ENCODE measurements at places on chromosomes 2 and 18.

GRCh38 chr18:274313-274712 lies 6.5 kb upstream of the THOC1 start:
- no peaks in the 10 kb centered on the region for H3K36me3 ChIP-seq
- H3K27ac ChIP-seq = no peak overlapping the region
- H3K4me3 ChIP-seq = no peak overlapping the region
- H3K27me3 ChIP-seq = no peaks in the 10 kb centered on the region
- peaks cover 8% of the 10 kb centered on the region for H3K4me1 ChIP-seq

GRCh38 chr2:191894681-191895147 lies 47.8 kb upstream of the CAVIN2 start:
- no peak for DNase-seq
- H3K27me3 ChIP-seq = peaks cover 11% of the 10 kb centered on the region
- H3K4me3 ChIP-seq = no peak overlapping the region

DNA sequence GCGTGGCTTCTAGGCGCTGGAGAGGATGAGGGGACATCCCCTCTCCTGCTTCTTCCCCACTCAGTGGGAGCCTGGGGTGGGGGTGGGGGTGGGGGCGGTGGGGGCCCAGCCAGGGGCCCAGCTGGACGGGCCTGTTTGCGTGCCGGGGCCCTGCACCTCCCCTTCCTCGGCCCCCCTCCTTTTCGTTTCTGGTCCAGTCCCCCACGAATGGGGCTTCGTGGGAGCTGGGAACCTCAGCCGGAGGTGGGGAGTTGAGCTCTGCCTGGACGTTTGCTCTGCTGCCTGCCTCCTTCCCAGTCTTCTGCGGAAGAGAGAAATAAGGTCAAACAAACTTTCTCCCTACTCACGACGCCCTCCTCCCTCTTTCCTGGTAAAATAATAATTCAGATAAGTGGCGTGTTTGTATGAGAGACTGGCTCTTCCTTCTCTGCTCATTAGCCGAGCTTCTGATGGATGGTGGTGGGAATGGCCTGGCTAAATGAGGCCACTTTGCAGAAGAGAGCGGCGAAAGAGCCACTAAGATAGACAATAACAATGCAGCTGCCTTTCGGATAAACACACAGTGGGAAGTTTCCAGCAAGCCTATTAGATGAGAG lies 782 bp downstream of the MTA3 start:
- H3K27me3 ChIP-seq = no peaks in the 10 kb centered on the region
- H3K36me3 ChIP-seq = peaks cover 3% of the 10 kb centered on the region
- peak; percentile 22 for DNase-seq
- peak overlapping the region; percentile 99 for H3K27ac ChIP-seq

DNA sequence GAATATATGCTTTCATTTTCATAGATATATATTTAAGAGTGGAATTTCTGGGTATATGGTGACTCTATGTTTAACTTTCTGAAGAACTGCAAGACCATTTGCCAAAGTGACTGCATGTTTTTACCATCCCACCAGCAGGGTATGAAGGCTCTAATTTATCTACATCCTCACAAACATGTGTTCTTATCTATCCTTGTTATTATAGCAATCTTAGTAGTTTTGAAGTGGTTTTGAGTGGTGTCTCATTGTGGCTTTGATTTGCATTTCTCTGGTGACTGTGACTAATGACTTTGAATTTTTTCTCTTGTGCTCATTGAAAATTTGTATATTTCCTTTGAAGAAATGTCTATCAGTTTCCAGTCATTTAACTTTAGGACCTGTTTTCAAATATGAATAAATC lies 310.2 kb upstream of the NRP2 start:
- DNase-seq = no peak
- H3K27ac ChIP-seq = no peak overlapping the region
- H3K4me1 ChIP-seq = peaks cover 16% of the 10 kb centered on the region
- H3K36me3 ChIP-seq = no peaks in the 10 kb centered on the region

DNA sequence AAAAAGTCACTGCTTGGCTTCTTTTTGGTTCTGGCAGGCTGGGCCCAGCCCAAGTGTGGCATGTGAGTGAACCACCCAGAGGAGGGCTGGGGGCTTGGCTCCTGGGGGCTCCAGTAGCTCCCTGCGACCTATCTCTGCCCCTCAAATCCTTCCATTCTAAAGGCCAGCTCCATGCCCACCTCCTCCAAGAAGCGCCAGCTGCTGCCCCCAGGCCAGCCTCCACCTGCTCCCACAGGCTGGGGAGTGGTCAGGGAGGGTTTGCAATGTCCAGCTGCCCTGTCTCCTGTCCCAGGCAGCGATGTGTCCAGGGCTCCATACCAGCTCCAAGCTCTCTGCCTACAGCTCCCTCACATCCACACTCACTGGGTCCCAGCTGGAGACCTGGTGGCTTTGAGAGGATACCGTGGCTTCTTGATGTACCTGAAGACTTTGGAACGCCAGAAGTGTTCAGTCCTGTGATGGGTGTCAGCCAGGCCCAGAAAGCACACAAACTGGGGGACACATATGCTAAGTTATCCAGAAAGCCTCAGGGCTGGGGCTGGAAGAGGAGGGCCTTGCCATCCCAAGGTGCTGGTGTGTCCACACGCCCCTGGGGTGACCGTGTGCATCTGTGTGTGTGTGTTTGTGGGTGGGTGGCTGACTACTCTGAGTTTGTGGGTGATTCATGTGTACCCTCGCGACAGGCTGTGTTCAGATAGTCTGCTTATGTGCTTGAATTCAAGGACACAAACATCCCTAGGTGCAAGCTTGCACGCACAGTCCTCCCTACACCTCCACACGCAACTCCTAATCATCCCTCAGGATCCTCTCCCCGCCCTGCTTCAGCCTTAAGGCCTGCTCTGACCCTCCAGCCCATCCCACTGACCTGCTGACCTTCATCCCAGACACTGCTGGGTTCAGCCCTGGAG lies 33.4 kb downstream of the ZFP36L2 start:
- no peak for DNase-seq
- peak overlapping the region; percentile 74 for H3K27ac ChIP-seq
- peak overlapping the region; percentile 80 for H3K4me3 ChIP-seq
- H3K4me1 ChIP-seq = peaks cover 61% of the 10 kb centered on the region

DNA sequence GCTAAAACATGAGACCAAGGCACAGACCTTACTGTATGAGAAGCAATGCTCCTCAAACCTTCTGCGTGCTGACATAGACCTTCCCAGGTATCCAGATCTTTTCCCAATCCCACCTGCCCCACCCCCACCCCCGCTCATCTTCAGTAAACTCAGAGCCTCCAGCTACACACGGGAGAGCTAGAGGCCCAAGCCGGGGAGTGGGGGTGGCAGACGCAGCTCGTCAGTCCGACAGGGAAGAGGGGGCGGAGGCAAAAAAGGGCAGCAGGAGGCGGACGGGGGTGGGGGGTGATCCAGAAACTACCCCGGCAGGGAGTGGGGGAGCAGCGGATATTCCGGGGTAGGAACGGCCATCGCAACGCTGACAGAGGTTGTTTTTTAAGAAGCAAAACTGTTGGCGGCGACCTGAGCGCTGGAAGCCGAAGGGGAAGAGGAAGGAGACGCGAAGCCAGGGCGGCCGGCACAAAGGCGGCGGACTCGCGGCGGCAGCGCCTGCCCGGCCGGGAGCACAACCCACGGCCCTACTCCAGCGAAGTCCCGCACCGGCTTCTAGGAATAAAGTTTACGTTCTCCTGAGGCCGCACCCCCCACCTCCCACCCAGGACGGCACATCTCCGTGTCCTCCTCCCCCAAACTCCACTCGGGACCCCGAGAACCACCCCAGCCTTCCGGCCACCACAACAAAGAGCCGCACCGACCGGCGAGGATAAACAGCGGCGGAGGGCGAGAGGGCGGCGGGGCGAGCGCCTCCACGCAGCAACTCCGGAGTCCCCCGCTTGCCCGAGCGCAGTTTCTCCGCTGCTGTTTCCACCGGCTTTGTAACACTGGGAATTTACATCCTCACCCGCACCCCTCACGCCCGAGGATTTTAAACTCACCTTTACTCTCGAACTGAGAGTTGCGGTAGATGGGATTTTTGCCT lies 722 bp downstream of the BAZ2B start:
- DNase-seq = peak; percentile 49
- peaks cover 16% of the 10 kb centered on the region for H3K4me1 ChIP-seq
- peaks cover 30% of the 10 kb centered on the region for H3K27me3 ChIP-seq
- peaks cover 3% of the 10 kb centered on the region for H3K36me3 ChIP-seq
- H3K4me3 ChIP-seq = peak overlapping the region; percentile 84
- peak overlapping the region; percentile 79 for H3K27ac ChIP-seq

GRCh38 chr2:17557596-17557995 lies 17.1 kb downstream of the VSNL1 start:
- H3K4me3 ChIP-seq = no peak overlapping the region
- no peaks in the 10 kb centered on the region for H3K36me3 ChIP-seq
- no peak for DNase-seq
- no peaks in the 10 kb centered on the region for H3K4me1 ChIP-seq

DNA sequence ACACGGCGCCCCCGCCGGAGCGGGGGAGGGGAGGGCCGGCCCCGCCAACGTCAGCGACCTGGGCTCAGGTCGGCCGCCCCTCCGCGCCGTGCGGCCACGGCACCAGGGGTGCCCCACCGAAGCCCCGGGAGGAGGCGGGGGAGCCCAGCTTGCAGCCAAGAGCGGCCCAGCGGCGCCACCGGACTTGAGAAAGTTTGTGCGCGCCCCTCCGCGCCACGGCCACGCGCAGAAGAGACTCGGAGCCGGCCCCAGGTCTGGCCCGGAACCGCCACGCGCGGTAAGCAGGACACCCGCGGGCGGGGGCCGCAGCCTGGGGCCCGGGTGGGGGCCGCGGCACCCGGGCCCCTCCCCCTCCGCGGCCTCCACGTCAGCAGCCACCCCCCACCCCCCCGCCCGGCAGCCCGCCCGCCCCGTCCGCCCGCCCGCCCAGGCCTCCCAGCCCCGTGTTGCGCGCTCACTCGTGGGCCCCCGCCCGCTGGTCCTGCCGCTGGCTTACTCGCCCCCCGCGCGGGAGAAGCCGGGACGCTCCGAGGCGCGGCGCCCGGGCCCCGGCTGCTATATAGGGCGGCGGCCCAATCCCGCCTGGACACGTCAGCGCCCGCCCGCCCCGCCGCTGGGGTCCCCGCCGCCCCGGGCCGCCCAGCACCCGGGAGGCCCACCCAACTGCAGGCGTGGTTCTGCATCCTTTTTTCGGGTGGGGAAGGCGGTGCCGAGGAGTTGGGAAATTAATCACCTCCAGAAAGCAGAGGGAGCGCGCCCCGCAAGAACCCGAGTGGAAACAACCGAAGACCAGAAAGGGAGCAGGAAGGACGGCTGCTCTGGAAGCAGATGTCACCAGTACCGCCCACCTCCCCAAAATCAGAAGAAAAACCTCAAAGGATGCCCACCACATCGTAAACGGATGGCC lies 42.9 kb downstream of the HDLBP start:
- DNase-seq = peak; percentile 65
- H3K27me3 ChIP-seq = no peaks in the 10 kb centered on the region
- peaks cover 31% of the 10 kb centered on the region for H3K36me3 ChIP-seq
- peak overlapping the region; percentile 79 for H3K4me3 ChIP-seq

DNA sequence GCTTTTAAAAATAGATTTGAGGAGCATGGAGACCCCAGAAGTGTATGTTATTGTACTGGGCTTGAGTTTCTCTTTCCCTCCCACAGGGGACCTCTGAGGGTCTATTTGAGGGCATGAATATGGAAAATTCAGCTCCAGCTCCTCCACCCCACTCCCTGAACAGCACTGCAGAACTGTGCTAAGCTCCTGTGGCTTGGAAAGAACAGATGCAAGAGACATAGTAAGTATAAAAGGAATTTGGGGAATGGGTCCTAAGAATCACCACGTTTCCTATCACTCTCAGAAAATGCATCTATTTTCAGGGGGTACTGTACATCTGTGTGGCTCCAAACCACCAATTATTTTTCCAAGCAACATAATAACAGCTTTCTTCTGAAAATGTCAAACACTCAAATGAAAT lies 416.1 kb downstream of the ZNF521 start:
- H3K4me3 ChIP-seq = no peak overlapping the region
- DNase-seq = no peak
- no peaks in the 10 kb centered on the region for H3K4me1 ChIP-seq
- no peaks in the 10 kb centered on the region for H3K36me3 ChIP-seq

- no peak overlapping the region for H3K27ac ChIP-seq
- H3K27me3 ChIP-seq = peaks cover 5% of the 10 kb centered on the region
- H3K36me3 ChIP-seq = peaks cover 7% of the 10 kb centered on the region
- no peak for DNase-seq
- H3K4me3 ChIP-seq = no peak overlapping the region
Observed at GRCh38 chr2:46372475-46372874, 75.3 kb downstream of the EPAS1 start.

- no peaks in the 10 kb centered on the region for H3K4me1 ChIP-seq
- no peak overlapping the region for H3K27ac ChIP-seq
- peak; percentile 16 for DNase-seq
- no peaks in the 10 kb centered on the region for H3K36me3 ChIP-seq
- H3K4me3 ChIP-seq = no peak overlapping the region
Observed at GRCh38 chr2:59025157-59025757, 784.1 kb upstream of the FANCL start.

- no peaks in the 10 kb centered on the region for H3K36me3 ChIP-seq
- no peak for DNase-seq
- peaks cover 6% of the 10 kb centered on the region for H3K4me1 ChIP-seq
- no peak overlapping the region for H3K27ac ChIP-seq
- no peak overlapping the region for H3K4me3 ChIP-seq
Observed at GRCh38 chr2:240996834-240997140, 1.6 kb upstream of the SNED1 start.

GRCh38 chr18:10841203-10841602 lies 308.2 kb downstream of the PIEZO2 start:
- H3K4me1 ChIP-seq = no peaks in the 10 kb centered on the region
- no peak for DNase-seq
- no peaks in the 10 kb centered on the region for H3K27me3 ChIP-seq
- H3K27ac ChIP-seq = no peak overlapping the region
- no peak overlapping the region for H3K4me3 ChIP-seq
- no peaks in the 10 kb centered on the region for H3K36me3 ChIP-seq

DNA sequence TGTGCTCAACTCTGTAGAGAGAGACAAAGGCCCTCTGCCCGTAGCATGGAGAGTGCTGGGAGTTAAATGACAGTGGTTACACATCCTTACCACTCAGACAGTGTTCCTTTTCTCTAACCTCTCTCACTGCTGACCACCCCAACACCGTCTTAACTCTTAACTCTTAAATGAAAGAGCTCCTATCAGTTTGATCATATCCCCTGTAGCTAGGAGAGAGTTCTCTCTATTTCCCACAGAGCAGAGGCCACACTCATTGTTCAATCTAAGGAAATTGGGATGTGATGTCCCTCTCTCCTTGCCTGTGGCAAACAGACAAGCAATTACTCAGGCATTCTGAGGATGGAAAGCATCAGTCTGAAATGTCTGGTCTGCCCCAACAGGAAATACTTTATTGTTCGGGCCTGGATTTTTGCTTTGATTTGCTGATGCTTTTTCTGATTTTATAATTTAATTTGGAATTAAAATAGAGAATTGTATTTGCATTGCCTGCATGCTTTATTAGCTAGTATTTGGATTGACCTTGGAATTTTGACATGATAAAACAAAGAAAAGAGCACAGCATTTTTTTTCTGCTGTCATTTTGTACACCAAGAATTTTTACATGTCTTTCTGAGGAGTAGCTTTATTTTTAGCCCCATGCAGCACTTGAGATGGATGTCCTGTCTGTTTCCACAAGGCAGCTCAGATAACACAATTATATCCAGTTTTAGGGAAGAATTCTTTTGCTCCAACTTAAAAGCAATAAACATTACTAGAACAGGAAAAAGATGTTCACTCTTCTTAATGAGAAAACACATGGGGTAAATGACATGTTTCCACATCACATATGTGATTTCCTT lies 27.7 kb upstream of the IER3IP1 start:
- H3K36me3 ChIP-seq = no peaks in the 10 kb centered on the region
- H3K4me1 ChIP-seq = no peaks in the 10 kb centered on the region
- no peak overlapping the region for H3K4me3 ChIP-seq
- DNase-seq = no peak
- H3K27me3 ChIP-seq = peaks cover 20% of the 10 kb centered on the region
- H3K27ac ChIP-seq = no peak overlapping the region

GRCh38 chr2:195658541-195658890 lies 1.5 kb downstream of the SLC39A10 start:
- peak overlapping the region; percentile 92 for H3K4me3 ChIP-seq
- peaks cover 49% of the 10 kb centered on the region for H3K4me1 ChIP-seq
- H3K27ac ChIP-seq = peak overlapping the region; percentile 99
- no peaks in the 10 kb centered on the region for H3K27me3 ChIP-seq
